ENCODE measurements at places on chromosomes 3 and 15.
A peak's percentile ranks its signal among the peaks of the same experiment; 100 is the strongest.

GRCh38 chr15:83012076-83012426, 612 bp upstream of the C15orf40 start:
- DNase-seq, result no peak

GRCh38 chr3:59644479-59645402, 594.9 kb upstream of the CFAP20DC start:
- DNase-seq, result no peak

GRCh38 chr3:8301977-8302735, 199.5 kb upstream of the LMCD1 start:
- peak; percentile 32 for DNase-seq

- DNase-seq, result no peak
These were observed 108.4 kb upstream of the DPH6 start for GRCh38 chr15:35654332-35654731.

DNA sequence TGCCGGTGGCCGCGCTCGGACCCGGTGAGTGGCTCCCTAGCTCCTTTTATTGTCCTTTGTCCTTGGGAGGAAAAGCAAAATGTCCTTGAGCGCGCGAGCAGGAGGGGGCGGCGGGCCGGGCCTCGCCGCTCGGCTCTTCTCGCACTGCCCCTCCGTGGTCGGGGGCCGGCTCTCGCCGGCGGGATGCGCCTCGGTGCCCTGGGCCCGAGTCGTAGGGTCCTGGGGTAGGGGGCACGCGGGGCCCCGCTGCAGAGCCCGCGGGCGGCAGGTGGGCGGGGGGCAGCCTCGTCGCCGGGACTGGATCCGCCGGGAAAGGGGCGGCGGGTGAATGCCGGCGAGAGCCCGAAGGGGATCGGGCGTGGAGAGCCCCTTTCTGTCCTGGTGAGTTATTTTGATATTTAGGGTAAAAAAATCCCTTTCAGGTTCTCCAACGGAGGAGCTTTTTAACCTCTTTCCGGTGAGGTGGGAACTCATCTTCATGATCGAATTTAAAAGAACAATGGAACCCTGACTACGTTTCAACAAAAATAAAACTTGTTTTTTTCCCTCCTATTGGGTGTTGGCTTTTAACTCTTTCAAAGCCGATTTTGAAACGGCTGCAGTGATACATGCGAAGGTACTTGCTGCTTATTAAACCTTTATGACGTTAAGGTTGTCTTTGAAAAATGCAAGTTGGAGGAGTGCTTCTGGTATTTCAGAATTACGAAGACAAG, 16.8 kb upstream of the CHD2 start:
- DNase-seq, result no peak

GRCh38 chr3:63557912-63558311, 94.6 kb upstream of the SNTN start:
- DNase-seq, result no peak

Data from non-pigmented ciliary epithelial cell (primary cell).